ENCODE measurements at places on chromosomes 5 and 9.
A peak's percentile ranks its signal among the peaks of the same experiment; 100 is the strongest.

GRCh38 chr5:111280282-111280951, 56.2 kb downstream of the CAMK4 start:
- DNase-seq = no peak
- H3K27me3 ChIP-seq = no peaks in the 10 kb centered on the region
- no peak overlapping the region for H3K27ac ChIP-seq
- no peaks in the 10 kb centered on the region for H3K4me1 ChIP-seq
- H3K4me3 ChIP-seq = no peak overlapping the region

DNA sequence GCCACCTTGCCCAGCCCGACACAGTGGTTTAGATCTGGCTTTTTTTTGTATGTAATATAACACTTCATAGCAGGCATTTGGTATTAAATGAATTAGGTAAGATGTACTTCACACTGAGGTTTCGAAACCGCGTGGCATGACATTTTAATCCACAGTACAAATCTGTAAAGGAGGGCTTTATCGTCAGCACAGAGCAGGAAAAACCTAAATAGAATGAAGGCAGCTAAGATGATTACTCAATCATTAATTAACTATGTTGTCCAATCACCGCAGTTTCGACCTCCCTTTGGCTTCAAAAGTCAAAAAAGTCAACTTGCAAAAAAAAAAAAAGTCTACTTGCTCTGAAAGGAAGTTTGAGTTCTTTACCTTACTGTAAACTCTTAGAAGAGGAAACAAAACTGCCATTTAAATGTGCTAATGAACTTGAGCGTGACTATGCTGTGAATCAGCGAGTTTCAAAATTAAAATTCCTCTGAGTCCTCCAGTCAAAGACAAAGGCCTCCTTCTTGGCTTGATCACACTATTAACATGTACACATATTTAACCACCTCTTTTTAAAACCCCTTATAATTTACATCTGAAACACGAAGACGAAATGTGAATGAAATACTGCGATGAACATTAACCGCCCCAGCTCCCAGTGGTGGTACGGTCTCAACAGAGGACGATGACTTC, 698 bp upstream of the SEC24A start:
- H3K36me3 ChIP-seq = no peaks in the 10 kb centered on the region
- H3K4me3 ChIP-seq = peak overlapping the region; percentile 91
- DNase-seq = peak; percentile 78

DNA sequence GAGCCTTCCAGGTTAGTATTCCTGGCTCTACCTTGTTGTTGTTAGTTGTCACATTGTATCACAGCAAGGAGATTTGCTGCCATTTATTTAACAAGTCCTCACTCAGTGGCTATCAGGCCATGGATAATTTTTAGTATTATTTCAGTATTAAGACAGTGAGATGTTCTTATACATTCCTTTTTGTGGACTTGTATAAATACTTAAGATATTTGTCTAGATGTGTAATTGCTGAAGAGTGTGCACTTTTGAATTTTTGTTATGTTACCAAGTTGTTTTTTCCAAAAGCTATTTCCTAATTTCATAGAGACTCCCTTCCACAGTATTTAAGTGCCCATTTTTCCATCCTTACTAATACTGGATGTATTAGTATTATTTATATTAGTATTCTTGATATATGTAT, 22.0 kb downstream of the SLC36A1 start:
- no peak for DNase-seq
- no peak overlapping the region for H3K4me3 ChIP-seq
- no peaks in the 10 kb centered on the region for H3K4me1 ChIP-seq
- no peaks in the 10 kb centered on the region for H3K36me3 ChIP-seq
- no peaks in the 10 kb centered on the region for H3K27me3 ChIP-seq
- H3K27ac ChIP-seq = no peak overlapping the region

- no peaks in the 10 kb centered on the region for H3K4me1 ChIP-seq
- no peak for DNase-seq
- H3K27me3 ChIP-seq = no peaks in the 10 kb centered on the region
Measured at GRCh38 chr5:117604845-117605244, 1030.2 kb upstream of the SEMA6A start.

GRCh38 chr9:109908459-109909390, 128.7 kb downstream of the PALM2AKAP2 start:
- no peak overlapping the region for H3K4me3 ChIP-seq
- peaks cover 2% of the 10 kb centered on the region for H3K4me1 ChIP-seq
- no peak for DNase-seq
- no peak overlapping the region for H3K27ac ChIP-seq
- H3K27me3 ChIP-seq = no peaks in the 10 kb centered on the region

GRCh38 chr9:21668516-21668915, 133.9 kb upstream of the MTAP start:
- no peaks in the 10 kb centered on the region for H3K27me3 ChIP-seq
- no peak overlapping the region for H3K4me3 ChIP-seq
- H3K4me1 ChIP-seq = no peaks in the 10 kb centered on the region
- no peak overlapping the region for H3K27ac ChIP-seq
- no peak for DNase-seq
- no peaks in the 10 kb centered on the region for H3K36me3 ChIP-seq

Data from mesendoderm (in vitro differentiated cells).